ENCODE measurements at places on chromosomes 3 and 15.

- no peak for DNase-seq
Observed at GRCh38 chr3:197417911-197418618, 119.7 kb upstream of the DLG1 start.

GRCh38 chr3:11641683-11642430 lies 1.9 kb downstream of the VGLL4 start:
- DNase-seq: peak; percentile 28

DNA sequence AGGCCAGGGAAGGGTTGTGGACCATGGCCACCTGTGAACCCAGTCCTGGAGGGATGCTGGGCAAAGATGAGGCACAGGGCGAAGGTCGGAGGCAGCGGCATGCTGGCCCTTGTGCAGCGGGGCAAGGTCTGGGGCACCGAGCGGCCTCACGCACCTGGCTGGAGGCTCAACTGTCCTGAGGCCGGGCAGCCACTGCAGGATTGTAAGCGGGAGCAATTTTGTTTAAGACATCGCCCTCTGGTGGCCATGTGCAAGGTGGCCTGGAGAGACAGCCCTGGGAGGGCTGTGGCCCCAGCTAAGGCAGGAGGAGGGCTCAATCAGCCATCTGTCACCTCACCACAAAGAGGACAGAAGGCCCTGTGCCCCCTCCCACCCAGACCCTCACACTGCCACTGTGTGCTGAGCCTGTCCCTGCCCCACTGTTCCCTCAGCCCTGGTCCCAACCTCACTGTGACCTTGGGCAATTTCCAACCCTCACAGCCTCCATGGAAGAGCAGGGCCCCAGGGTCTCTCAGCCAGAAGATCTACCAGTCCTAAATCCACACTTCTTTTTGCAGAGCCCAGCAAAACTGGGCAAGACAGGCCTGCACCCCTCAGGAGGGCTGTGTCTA lies 46.2 kb downstream of the TPRA1 start:
- DNase-seq: peak; percentile 84

GRCh38 chr15:41401904-41402267 lies 410 bp downstream of the NDUFAF1 start:
- DNase-seq: no peak

GRCh38 chr3:106746286-106746685 lies 631.0 kb upstream of the CCDC54 start:
- no peak for DNase-seq

- no peak for DNase-seq
Observed at GRCh38 chr3:85068911-85069310, 110.1 kb downstream of the CADM2 start.

DNA sequence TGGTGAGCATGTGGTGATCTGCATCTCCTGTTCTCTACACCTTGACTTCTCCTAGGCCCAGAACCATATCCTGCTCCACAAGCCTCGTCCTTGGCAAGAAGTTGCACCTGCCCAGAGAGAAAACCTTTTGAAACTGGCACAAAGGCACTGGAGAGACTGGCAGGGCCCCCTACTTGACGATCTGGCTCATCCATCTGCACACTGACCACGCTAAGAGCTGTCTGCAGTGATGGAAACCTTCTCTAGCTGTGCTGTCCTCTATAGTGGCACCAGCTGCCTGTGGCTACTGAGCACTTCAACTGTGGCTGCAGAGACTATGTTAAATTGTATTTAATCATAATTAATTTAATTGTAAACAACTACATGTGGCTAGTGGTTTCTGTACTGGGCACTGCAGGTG lies 26.2 kb upstream of the SRP14 start:
- no peak for DNase-seq

DNA sequence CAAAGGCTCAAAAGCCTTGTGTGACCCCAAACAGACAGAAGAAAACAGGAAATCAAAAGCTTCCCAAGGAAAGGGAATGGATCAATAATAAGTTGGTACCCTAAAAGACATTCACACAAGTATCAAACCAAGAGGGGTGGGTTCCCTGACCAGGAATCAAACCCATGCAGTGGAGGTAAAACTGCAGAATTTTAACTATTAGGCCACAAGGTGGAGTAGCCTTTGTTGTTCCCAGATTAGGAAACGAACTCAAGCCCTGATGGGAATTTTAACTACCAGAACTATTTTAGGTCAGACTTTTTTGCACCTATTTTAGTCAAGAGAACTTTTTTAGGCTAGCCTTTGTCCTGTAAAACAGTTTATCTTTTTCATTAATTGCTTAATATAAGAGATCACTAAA lies 31.4 kb downstream of the SETMAR start:
- no peak for DNase-seq

GRCh38 chr15:40269604-40270003 lies 13.3 kb downstream of the ANKRD63 start:
- DNase-seq: no peak

GRCh38 chr3:132071043-132071442 lies 36.2 kb upstream of the CPNE4 start:
- DNase-seq: no peak

DNA sequence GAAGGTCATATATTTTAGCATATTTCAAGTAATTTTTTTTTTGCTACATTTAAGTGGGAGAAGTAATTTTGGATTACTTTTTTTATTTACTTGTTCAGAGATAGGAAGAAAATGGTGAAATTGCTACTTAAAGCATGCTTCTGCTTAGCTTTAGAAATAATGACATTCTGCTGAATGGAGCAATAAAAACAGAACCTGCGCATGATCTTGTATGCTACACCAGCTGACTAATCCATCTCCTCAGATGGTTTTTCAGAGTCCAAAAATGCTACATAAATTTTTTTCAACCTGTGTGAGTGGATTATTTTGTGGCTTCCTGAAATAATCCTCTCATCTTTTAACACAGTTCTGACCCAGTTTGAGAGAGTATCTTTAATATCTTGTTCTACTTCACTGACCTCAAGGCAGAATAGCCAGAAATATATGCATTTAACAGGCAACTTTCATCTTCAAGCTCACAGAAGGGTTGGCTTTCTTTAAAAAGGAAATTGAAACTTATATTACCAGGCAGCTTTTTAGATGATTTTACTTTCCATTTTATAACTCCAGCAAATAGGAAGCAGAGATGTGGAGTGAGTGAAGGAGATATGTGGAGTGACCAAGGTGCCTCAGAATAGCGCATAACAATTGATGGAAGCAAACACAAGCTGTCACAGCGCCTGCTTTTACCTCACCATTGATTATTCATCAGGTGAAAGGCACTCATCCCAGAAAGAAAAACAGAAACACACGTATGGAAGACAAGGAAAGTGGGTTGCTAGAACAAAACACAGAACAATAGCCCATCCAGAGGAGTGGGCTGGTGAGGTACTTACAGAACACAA lies 136.6 kb downstream of the TGFBR2 start:
- no peak for DNase-seq

GRCh38 chr3:153182501-153183293 lies 20.7 kb downstream of the RAP2B start:
- no peak for DNase-seq
